Effector memory CD4-positive, alpha-beta T cell (primary cell): ENCODE measurements at places on chromosomes 1 and 21.

DNA sequence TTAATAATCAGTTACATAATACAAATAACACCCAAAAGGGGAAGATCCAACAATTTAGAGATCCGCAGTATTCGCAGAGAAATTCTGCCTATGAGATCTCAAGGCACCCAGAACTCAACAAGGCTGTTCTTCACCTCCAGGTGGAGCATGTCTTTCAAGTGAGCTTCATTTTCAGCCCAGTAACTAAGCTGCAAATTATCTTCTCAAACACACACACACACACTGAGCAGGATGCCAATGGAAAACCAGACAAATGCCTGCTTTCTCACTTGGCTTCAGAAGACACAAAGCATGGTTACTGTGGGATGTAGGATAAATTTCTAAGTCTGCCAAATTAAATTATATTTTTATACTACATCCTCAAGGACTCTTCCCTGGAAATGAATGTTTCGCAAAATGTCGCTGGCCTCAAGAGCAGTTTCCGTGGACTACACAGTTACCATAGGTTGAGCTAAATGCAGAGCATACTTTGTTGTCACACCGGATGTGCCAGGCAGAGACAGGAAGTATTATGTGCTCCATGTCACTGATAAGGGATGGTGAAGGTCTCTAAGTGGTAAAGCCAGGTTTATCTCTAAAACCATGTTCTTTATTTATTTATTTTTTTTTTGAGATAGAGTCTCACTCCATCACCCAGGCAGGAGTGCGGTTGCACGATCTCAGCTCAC, 30.3 kb downstream of the UBR4 start:
- DNase-seq: peak; percentile 6

DNA sequence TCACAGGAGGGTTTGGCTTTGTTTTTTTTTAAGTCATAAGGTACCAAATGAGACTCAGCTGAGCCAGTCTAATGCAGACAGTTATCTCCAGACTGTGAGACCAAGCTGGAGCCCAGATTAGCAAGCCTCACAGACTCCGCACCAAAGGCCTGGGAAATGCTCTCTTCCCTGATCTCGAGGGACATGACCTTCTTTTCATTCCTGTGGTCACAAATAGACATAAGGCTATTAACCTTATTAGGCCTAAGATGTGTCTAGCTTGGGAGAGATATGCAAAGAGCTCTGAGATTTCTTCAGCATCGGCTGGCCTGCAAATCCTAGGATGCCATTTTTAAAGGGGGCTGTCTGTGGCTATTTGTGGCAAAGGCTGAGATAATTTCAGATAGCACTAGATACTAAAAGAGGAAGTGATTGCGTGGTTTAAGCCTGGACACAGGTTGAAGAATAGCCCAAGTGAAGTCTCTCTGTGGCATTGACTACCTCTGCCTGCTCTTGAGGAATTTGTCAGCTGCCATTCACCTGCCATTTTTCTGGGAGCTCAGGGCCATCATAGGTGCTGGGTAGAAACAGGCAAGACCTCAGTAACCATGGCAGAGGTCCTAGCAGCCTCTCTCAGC, 301.3 kb downstream of the SIPA1L2 start:
- no peak for DNase-seq

DNA sequence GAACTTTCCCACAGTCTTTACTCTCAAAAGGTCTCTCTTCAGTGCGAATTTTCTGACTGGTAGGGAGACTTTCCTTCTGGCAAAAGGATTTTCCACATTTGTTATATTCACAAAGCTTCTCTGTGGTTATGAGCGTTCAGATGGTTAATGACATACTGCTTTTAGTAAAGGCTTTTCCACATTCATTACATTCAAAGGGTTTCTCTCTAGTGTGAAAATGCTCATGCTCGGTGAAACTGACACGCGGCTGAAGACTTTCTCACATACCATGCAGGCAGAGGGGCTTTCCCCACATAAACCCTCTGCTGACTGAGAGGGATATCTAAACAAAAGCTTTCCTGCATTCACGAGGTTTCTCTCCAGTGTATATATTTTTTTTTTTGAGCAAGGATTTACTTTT, 9.9 kb upstream of the KLF18 start:
- no peak for DNase-seq

DNA sequence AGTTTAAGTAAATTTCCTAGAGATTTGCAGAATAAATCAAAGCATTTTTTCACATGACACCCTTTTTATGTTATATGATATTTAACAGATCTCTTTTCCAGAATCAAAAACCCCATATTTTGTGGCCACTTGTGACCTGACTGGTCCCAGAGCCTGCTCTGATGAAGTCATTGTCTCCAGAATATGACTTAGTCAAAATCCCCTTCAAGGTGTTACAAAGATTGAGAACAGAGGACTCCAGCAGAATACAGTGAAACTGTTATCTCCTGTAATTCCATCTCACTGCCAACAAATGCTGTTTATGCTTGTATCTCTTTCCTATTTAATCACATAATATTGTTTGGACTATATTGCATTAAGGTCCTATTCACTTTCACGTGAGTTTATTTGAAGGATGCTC, 25.6 kb downstream of the RGS1 start:
- DNase-seq: no peak

DNA sequence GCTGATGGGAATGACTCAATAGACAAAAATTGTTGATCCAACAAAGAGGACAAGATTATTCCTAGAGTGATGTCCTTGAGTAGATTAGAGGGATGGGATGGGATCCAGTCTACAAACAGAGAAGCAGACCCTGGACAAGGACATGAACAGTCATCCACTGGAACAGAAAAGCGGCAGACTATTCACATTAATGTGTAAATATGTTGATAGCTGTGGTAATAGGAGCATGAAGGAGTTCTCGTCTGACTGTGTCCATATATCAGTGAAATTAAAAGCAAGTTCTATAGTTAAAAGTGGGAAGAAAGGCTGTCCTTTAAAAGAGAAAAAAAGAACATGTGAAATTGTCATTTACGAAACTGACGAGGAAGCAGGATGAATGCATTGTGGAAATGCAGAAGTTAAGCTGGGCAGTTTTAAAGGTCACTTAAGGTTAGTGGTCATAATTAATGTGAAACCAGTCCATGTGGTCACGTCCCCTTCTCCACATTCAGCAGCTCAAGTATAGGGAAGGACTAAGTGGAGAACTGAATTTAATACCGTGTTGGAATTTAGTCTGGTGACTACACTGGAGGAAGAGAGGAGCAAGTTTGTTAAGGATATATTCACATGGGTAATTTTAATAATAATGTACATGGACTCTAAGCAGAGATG, 62.1 kb downstream of the PIK3R3 start:
- no peak for DNase-seq

- DNase-seq: no peak
Observed at GRCh38 chr1:183234660-183235476, 48.8 kb downstream of the LAMC2 start.

DNA sequence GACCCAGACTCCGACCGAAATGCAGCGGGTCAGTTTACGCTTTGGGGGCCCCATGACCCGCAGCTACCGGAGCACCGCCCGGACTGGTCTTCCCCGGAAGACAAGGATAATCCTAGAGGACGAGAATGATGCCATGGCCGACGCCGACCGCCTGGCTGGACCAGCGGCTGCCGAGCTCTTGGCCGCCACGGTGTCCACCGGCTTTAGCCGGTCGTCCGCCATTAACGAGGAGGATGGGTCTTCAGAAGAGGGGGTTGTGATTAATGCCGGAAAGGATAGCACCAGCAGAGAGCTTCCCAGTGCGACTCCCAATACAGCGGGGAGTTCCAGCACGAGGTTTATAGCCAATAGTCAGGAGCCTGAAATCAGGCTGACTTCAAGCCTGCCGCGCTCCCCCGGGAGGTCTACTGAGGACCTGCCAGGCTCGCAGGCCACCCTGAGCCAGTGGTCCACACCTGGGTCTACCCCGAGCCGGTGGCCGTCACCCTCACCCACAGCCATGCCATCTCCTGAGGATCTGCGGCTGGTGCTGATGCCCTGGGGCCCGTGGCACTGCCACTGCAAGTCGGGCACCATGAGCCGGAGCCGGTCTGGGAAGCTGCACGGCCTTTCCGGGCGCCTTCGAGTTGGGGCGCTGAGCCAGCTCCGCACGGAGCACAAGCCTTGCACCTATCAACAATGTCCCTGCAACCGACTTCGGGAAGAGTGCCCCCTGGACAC, 534 bp downstream of the C1orf56 start:
- DNase-seq: peak; percentile 11

GRCh38 chr1:215321802-215322201, 239.3 kb downstream of the KCNK2 start:
- DNase-seq: no peak

DNA sequence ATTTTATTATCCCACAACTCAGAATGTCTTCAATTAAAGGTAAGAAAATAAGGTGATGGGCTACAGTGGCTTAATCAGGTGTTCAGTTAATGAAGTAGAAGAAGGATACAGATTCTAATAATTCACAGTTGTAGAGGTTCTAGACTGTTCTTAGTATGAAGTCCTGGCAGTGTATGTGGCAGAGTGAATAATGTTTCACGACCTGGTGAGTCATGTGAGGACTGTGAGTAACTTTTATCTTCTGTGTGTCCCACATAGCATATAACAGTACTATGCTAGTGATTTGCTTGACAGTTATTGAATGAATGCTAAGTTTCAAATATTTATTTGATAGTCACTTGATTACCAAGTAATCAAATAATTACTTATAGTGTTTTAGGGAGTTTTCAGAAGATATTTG, 20.0 kb downstream of the SLC16A4 start:
- DNase-seq: no peak

GRCh38 chr1:52602856-52603600, 857 bp downstream of the GPX7 start:
- no peak for DNase-seq

DNA sequence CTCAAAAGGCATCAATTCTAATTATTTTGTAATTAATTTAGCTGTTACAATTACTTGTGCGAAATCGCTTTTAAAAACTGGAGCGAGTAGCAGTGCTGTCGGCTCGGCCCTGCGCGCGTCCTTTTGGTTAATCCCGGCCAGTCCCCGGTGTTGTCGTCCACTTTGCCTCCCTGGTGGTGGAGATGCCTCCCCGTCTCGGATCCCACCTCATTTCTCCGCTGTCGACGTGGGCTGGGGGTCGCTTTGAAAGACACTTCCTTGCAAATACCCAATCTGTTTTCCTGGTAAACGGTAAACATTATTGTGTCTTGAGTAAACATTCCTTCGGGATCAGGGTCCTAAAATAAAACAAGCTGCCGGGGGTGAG, 3.7 kb downstream of the FOXD3 start:
- no peak for DNase-seq
